T follicular helper cell (primary cell): ENCODE measurements at places on chromosomes 5 and 9.

- no peak for DNase-seq
Measured at GRCh38 chr9:137169896-137170358, at the start of gene LRRC26. Gene LRRC26 (minus strand): TSS chr9:137170051. CDS start chr9:137169943, 108 bp downstream.

DNA sequence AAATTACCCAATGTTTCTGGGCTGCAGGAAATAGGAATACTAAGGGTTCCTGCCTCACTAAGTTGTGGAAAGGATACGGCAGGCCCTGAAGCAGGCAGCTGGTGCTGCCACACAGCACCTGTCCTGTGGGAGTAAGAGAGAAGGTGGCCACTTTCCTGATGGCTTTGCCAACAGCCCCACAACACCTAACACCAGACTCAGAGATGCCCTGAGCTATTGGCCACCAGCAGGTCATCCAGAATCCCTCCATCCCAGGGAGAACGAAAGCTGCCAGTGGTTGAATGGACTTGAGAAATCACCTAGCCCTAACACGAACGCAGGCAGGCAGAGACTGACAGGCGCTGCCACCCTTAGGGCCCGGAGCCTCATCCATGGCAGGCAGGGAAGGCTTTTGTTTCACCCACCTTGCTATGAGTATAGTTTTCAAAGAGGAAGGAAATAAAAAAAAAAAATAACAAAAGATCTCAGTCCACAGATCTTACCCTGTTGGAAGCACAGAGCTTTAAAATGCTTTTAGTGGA, 82.2 kb downstream of the DCP2 start:
- DNase-seq = no peak

GRCh38 chr9:34862043-34862442, 96.0 kb upstream of the PHF24 start:
- no peak for DNase-seq

- no peak for DNase-seq
Measured at GRCh38 chr9:33737811-33738606, 57.4 kb upstream of the PRSS3 start.

DNA sequence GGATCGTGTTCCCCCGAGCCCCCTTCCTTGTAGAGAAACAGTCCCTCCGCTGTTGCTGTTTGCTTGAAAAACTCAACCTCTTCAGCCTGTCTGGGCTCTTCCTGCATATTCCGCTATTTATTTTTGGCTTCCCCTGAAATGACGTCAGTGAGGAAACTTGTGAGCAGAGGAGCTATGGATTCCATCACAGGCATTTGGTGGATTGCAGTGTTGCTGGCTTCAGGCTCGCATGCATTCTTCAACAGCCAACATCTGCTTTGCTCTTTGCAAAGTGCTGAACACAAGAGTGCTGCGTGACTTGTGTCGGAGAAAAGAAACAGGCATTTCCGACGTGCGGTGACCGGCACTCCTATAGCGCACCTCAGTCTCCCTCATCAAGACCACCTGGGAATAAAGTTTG, 232.7 kb downstream of the RFK start:
- no peak for DNase-seq

DNA sequence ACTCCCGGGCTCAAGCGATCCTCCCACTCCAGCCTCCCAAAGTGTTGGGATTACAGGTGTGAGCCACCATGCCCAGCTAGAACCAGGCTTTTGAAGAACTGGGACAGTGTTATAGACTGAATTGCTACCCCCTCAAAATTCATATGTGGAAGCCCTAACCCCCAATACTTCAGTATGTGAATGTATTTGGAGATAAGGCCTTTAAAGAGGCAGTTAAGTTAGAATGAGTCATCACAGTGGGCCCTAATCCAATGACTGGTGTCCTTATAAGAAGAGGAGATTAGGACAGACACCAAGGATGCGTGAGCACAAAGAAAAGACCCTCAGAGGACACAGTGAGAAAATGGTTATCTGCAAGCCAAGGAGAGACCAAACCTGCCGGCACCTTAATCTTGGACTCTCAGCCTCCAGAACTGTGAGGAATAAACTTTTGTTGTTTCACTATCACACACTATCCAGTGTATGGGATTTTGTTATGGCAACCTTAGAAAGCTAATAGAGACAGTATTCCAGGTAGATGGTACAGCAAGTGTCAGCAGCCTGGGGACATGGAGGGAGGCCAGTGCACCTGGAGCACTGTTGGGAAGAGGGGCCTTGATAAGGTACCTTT, 31.4 kb upstream of the ERGIC1 start:
- DNase-seq = no peak
